ENCODE measurements at places on chromosomes 3 and 15. TPM values are rescaled to one million over a fixed set of nuclear protein-coding genes. Genes with fewer than 3 reads are reported as not detected.

Gene CMTM8
- total RNA-seq: 1.1 TPM

Gene CALML4
- total RNA-seq: 1.8 TPM

Gene GRK7
- total RNA-seq: not detected

Gene SLC35G2
- total RNA-seq: 16.5 TPM

Gene GATM
- 22.0 TPM for total RNA-seq

Gene RABL3
- total RNA-seq: 8.1 TPM

Gene IQCB1
- total RNA-seq: 13.6 TPM

Gene FBXO45
- total RNA-seq: 15.4 TPM

Gene DAPK2
- total RNA-seq: 6.0 TPM

Gene ACKR4
- total RNA-seq: not detected

Gene RARB
- total RNA-seq: 25.6 TPM

Gene ALDH1A3
- total RNA-seq: 141 TPM

Gene TGM5
- not detected for total RNA-seq

Gene CD47
- total RNA-seq: 62.4 TPM

Gene NAA50
- 24.0 TPM for total RNA-seq

DNA sequence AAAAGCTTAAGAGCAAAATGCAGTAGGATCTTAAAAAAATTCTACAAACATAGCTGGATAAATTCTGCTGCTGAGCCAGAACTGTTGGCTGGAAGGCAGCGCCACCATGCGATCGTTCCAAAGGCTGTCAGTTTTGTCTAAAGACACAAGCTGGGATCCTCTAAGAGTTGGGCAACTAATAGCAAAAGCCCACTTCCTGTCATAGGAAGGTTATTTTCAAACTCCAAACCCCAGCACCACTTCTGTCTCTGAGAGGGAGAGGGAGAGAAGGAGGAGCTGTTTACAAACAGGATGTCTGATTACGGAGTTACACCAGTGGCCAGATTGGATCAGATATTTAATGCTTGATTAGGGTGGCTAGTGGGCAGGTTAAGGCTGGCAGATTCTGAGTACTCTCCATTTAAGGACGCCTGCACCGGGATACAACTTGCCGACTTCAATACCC lies 44.0 kb downstream of the EIF4E3 start:
- peak; percentile 25 for DNase-seq

GRCh38 chr3:157493627-157494550 lies 9.3 kb downstream of the VEPH1 start:
- DNase-seq: peak; percentile 76

DNA sequence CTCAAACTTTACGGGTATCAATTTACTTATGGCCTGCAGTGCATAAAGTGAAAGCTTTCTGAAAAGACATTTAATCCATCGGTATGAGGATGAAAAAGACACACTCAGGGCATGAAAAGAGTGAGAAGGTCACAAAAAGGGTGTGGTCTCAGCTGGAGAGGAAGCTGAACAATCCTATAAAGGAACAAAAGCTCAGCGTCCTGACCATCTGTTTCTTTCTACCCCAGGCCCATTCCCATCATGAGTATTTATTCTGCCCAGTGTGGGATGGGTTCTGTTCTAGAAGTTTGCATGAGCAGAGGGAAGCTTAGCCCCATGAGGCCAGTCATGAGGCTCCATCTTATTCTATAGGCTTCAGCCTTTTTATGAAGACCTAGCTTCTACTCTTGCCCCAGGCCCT lies 144.6 kb downstream of the LPP start:
- no peak for DNase-seq

DNA sequence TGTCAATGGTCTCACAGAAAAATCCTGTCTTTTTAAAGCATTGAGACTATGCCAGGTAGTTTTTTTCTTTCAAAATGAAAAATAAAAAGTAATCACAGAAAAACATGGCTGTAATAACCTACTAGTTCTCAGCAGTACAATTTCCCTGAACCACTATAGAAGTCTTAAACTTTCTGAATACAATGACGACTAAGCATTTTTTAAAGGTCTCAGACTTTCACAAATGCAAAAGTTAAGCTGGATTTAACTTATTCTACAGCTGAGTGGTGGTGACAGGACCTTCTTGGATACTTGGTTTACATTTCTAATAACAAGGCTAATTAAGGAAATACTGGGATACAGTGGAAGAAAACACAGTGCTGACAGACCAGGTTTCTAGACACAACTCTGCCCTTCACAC lies 81.8 kb downstream of the CBLB start:
- no peak for DNase-seq

DNA sequence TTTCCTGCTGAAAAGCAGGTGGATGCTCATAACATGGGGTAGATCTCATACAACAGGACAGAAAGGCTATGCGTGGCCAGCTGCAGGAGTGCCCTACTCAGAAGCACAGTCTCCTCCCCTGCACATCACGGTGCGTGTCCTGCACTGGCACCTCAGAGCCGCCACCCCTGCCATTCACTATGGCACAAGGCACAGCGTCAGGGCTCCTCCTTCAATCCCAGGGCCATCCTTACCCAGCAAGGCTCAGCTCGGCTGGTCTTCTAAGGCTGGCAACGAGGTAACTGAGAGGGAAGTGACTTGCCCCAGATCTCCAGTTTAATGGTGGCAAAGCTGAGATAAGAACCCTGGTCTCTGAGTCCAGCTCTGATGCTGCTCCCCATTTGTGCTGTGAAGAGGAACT lies 97.1 kb downstream of the CPN2 start:
- no peak for DNase-seq

GRCh38 chr3:29585368-29585767 lies 304.5 kb downstream of the RBMS3 start:
- no peak for DNase-seq

- DNase-seq: no peak
Observed at GRCh38 chr3:151452841-151453240, 8.0 kb downstream of the IGSF10 start.

- DNase-seq: no peak
Observed at GRCh38 chr3:152048831-152049230, 175.4 kb downstream of the SUCNR1 start.

GRCh38 chr3:78506061-78506460 lies 1261.7 kb downstream of the ROBO1 start:
- no peak for DNase-seq

GRCh38 chr15:66456211-66456610 lies 41.4 kb downstream of the SNAPC5 start:
- DNase-seq: no peak

DNA sequence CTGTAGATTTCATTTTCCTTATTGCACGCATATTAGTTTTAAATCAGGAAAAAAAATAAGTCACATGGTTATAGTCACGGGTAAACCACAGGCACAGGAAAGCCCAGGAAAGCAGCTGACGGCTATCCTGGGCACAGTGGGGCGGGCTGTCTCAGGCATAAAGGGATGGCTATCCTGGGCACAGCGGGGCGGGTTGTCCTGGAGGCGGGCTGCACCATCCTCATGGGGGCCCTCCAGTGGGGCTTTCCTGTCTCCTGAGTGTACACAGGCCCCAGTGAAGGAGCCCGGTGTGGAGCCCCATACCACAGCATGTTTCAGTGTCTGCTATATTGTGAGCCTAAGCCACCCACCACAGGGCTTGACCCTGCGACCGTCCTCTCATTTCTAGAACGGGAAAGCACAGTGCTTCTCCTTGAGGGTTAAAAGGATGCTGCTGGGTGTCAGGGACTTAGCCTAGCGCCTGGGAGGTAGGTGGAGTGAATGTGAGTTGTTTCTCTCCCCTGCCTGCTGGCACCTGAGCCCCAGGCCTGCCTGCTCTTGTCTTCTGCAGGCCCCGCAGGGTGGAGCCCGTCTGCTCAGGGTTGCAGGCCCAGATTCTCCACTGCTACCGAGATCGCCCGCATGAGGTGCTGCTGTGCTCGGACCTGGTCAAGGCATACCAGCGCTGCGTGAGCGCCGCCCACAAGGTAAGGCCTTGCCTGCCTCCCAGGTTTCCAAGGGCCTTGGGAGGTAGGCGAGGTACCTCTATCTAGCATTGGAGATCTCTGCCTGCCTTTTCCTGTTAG lies 25.9 kb upstream of the PLXNA1 start:
- DNase-seq: no peak

GRCh38 chr3:126570103-126570541 lies 11.4 kb upstream of the C3orf22 start:
- DNase-seq: no peak

GRCh38 chr3:69463531-69463930 lies 77.6 kb upstream of the FRMD4B start:
- no peak for DNase-seq

DNA sequence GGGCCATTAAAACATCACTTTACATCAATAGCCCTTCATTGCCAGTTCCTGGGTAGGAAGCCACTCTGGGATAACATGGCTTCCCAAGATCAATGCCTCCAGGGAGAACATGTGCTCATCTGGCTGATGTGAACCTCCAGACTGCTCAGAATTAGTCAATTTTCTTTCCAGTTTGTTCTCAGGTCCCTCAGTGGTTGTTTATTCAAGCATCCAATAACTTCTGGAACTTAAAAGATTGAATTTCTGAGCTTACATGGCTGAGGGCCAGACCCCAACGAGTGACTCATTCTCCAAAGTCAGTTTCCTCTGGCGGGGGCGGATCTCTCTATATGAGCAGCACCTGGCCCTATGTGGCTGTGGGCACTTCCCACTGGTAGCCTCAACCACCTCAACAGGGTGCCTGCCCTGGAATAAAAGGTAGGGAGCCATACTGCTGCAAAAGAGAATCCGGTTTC lies 34.0 kb downstream of the LYZL4 start:
- DNase-seq: no peak

DNA sequence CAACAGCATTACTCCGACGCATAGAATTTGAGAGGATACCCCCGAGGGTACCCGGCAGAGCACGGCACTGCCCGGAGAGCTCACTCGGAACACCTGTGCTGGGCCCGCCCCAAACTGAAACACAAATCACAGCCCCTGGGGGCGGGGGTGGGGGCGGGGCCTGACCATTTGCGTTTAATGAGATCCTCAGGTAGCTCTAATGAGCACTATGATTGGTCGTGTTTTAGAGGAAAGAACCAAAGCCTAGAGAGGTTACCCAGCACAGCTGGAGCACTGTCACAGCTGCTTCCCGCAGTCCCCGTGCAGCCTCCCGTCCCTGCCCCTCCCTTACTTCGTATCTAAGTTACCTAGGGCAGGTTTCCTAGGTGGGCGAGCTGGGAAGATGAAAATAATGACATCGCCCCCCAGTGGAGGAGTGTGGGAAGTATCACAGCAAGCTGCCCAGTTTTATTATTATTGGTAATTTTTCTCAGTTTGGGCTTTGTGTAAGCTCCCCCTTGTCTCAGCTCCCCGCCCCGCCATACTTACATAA lies 187.1 kb downstream of the PDE8A start:
- no peak for DNase-seq

DNA sequence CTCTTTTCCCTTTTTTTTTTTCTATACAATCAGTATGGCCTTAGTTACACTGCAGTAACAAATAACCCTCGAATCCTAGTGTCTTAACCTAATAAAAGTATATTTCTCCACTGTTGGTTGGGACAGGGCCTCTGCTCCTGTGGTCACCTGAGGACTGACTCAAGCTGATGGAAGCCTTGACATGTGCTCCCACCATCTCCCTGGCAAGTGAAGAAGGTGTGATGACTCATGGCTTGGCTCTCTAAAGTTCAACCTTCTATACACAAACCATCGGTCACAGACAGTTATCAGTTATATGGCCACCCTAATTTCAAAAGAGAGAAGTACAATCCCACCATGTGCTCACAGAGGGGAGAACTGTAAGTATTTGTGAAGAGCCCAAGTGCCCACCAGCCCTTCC lies 65.8 kb upstream of the CACNA2D3 start:
- peak; percentile 37 for DNase-seq

GRCh38 chr3:53842436-53843194 lies 3.6 kb downstream of the CHDH start:
- peak; percentile 63 for DNase-seq

- no peak for DNase-seq
Observed at GRCh38 chr3:172804323-172804722, 53.8 kb downstream of the ECT2 start.

DNA sequence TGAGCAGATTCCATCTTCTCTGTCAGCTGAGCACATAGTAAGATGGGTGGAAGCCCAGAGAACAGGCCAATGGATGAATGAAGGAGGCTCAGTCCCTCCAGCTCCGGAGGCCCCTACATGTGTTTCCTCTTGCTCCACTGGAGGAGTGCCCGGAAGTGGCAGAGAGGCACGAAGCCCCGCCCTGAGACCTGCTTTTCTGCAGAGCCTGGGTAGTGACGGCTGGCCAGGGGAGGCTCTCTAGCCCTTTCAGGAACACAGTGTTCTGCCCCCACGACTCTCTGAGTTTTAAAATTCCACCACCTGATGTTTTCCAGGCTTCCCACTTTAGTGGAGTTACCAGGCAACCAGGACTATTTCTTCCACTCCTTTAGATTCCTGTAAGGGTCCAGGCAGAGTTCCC lies 149.4 kb upstream of the SLC6A11 start:
- no peak for DNase-seq

GRCh38 chr15:65930134-65930533 lies 60.8 kb downstream of the RAB11A start:
- no peak for DNase-seq

DNA sequence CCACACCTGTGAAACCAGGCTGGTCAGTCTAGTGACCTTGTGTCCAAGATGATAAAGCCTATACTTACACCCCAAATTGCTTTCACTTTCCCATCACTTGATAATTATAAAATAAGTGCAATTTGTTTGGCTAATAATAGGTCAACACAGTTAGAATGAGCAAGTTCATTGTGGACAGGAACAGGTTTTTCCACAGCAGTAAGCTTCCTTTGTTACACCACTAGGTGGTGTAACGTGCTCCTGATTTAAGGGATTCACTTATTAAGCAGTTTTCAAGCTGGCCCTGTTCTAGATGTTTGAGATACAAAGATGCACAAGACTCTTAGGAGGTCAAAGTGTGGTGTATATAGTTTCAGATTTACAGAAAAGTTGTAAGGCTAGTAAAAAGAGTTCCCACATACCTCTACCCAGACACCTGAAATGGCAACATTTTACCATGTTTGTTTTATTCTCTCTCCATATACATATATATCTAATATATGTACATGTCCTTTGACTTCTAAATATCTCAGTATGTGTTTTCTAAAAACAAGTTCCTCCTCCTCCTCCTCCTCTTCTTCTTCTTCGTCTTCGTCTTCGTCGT lies 6.8 kb upstream of the MFSD1 start:
- peak; percentile 26 for DNase-seq

GRCh38 chr3:119601154-119601553 lies 3.5 kb downstream of the PLA1A start:
- DNase-seq: no peak

- no peak for DNase-seq
Observed at GRCh38 chr3:115720983-115721382, 97.7 kb downstream of the GAP43 start.

- DNase-seq: no peak
Observed at GRCh38 chr15:41730543-41730942, 43.7 kb upstream of the MAPKBP1 start.

- no peak for DNase-seq
Observed at GRCh38 chr3:62007036-62007435, 366.3 kb downstream of the FEZF2 start.
